Mesangial cell (primary cell): ENCODE measurements at places on chromosomes 6 and 20. TPM values are rescaled to one million over a fixed set of nuclear protein-coding genes. Genes with fewer than 3 reads are reported as not detected.

Gene PSMB9
- 7.0 and 16.7 TPM in 2 replicates for total RNA-seq

Gene PTK7
- total RNA-seq = 132 and 236 TPM in 2 replicates

Gene SH3BGRL2
- 6.7 and 7.0 TPM in 2 replicates for total RNA-seq

Gene PRKN
- 0.49 and 4.4 TPM in 2 replicates for total RNA-seq

Gene SAMD5
- total RNA-seq = 0.49 and 1.5 TPM in 2 replicates

Gene NKX2-2
- not detected in 2 replicates for total RNA-seq

Gene RAB44
- total RNA-seq = under 0.01 TPM in 1 of 2 replicates, not detected in the other

Gene SESN1
- 3.6 and 6.2 TPM in 2 replicates for total RNA-seq

Gene MAP7
- 2.8 and 4.8 TPM in 2 replicates for total RNA-seq

Gene RPS10
- 3,024 and 3,153 TPM in 2 replicates for total RNA-seq

Gene ECI2
- total RNA-seq = 52.9 and 107 TPM in 2 replicates

Gene DPPA5
- total RNA-seq = not detected in 2 replicates

Gene EFCAB8
- under 0.01 TPM in 1 of 2 replicates, not detected in the other for total RNA-seq

Gene REM1
- not detected in 2 replicates for total RNA-seq

Gene COL9A1
- total RNA-seq = not detected in 2 replicates

Gene BPI
- 0.33 TPM in 1 of 2 replicates, not detected in the other for total RNA-seq

Gene MATN4
- total RNA-seq = not detected in 2 replicates

Gene TUBB2B
- total RNA-seq = 95.3 and 95.6 TPM in 2 replicates

Gene MUC21
- total RNA-seq = not detected in 2 replicates

Gene COX4I2
- total RNA-seq = 0.98 TPM in 1 of 2 replicates, not detected in the other

Gene ADGRF5
- total RNA-seq = under 0.01 TPM in 2 replicates

Gene SPATS1
- not detected in 2 replicates for total RNA-seq

Gene ENPP5
- total RNA-seq = 0.81 and 3.8 TPM in 2 replicates

Gene BPIFB1
- total RNA-seq = not detected in 2 replicates

Gene RHAG
- total RNA-seq = not detected in 2 replicates

Gene OTOR
- not detected in 2 replicates for total RNA-seq

Gene MOCS1
- 10.9 and 13.6 TPM in 2 replicates for total RNA-seq

Gene GGTLC1
- total RNA-seq = not detected in 2 replicates

Gene ULBP1
- 0.81 and 2.8 TPM in 2 replicates for total RNA-seq

Gene MYB
- total RNA-seq = 0.38 and 1.5 TPM in 2 replicates
